ENCODE measurements at places on chromosomes 2 and 18.

DNA sequence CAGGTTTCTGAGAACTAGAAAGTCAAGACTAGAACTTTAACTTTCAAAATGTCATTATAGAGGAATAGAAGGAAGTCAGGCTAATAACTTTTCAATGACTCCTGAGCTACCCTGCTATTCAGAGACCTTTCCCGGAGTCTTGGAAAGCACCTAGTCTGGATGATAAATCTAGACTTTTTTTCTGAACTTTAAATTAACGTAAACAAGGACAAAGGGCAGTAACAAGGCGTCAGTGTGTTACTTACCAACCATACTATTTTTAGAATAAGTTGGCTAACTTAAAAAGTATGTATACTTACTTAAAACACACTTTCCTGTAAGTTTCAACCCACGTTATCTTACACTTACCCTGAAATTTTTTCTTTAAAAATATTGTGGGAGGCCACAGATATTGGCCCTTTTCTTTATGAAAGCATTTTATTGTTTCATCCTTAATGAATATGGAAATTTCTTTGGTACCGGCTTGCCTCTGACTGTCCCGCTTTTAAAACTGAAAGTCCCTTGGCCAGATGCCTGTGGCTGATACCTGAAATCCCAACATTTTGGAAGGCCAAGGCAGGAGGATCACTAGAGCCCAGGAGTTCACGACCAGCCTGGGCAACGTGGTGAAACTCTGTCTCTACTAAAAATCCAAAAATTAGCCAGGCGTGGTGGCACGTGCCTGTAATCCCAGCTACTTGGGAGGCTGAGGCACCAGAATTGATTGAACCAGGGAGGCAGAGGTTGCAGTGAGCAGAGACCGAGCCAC, 9.7 kb downstream of the PMAIP1 start:
- DNase-seq: no peak

GRCh38 chr18:53426666-53427184, 797.7 kb downstream of the MBD2 start:
- no peak for DNase-seq

DNA sequence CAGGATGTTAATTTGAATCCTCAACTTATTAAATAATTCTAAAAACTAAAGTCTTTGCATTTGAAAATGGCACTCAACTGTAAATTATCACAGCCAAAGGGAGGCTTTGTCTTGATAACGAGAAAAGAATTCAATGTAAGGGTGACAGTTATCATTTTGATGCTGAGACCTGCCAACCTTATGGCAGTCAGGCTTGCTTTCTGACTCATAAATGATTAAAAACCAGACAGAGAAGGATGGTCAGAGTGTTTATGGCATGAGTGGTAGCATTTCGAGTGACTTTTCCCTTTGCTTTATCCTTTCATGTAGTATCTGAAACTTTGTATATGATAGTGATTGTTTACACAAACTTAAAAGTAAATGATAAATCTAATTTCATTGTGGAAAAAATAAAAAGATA, 53.9 kb upstream of the EPC2 start:
- no peak for DNase-seq

- DNase-seq: no peak
Observed at GRCh38 chr18:59823596-59824195, 76.1 kb upstream of the PMAIP1 start.

DNA sequence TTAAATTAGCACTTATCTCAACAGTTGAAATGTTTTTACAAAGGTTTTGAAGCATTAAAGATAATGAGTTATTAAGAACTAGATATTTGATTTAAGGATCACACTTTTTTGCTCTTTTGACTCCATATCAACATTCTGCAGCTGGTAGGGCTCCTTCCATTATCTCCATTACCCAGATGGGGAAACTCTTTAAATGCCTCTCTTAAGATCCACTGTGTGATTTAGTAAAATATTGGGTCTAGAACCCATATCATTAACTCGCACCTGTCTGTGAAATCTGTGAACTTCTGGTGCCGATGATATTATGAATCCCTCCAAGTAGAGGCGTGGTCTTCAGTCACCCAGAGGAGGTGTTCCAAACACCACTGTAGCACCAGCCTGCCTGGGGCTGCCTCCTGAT, 466.2 kb downstream of the TSN start:
- no peak for DNase-seq

GRCh38 chr18:22559414-22560274, 141.9 kb upstream of the CTAGE1 start:
- no peak for DNase-seq

GRCh38 chr2:15584767-15585469, 6.8 kb upstream of the DDX1 start:
- no peak for DNase-seq

DNA sequence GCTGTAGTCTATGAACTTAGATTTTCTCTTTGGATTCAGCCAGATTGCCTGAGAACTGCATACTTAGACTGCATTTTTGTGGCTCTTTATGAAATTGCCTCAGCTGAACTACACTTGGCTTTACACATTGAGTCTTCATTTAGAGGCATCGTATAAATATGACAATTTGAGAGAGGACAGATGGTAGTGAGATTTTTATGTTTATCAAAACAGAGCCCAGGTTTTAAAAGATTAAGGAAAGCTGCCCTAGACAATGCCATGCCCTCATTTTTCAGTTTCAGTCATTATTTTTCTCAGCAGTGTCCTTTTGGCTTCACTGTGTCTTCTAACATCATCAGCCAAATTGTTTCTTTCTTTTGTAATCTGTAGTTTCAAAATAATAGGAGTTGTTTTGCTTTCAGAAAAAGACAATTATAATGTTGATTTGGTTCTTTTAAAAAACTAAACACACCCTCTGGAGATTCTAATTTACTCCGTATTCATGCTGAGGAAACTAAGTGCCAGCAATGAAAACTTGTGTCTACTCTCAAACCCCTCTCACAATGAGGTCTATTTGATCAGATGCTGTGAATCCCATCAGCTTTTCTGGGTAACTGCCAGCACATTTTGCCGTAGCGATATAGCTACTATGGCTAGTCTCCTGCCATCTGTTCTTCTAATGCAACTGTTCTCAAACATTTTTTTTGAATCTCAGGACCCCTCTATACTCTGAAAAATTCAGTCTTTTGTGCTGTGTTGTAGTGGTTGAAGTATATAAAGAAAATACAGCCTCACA, 46.2 kb downstream of the TWSG1 start:
- no peak for DNase-seq

GRCh38 chr2:36290306-36290856, 65.2 kb upstream of the CRIM1 start:
- DNase-seq: no peak

DNA sequence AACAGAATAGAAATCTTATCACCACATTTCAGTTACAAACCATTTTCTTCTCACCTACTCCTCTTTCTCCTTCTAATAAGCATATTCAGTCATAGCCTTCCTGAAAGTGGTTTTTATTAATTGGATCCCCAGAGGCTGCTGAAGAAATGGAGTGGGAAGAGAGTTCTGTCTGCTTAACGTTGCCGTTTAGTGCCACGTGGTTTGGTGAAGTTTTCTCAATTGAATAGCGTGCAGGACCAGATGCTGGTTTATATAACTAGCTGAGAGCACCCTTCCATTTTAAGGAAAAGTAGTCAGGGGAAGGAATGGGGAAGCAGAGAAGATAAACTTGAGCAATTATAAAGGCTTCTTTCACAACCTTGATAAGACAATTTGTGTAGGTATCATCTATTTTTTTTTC, 318.7 kb downstream of the PTH2R start:
- no peak for DNase-seq

DNA sequence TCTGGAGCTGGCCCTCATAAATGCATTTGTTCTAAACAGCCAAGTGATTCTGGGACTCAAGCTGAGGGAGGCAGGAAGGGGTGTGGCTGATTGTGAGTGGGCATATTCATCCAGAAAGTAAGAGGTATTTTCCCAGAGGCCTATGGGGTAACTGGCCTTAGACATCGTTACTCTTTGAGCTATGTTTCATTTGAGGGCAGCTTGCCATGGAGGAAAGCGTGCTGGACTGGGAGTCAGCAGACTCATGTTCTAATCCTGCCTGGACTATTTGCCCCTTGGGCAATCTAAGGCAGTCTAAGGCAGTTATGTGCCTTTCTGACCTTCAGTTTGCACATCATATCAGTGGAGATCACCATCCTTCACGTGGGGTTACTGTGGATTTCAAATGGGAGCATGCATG, 93.5 kb upstream of the SLC14A2 start:
- DNase-seq: no peak

DNA sequence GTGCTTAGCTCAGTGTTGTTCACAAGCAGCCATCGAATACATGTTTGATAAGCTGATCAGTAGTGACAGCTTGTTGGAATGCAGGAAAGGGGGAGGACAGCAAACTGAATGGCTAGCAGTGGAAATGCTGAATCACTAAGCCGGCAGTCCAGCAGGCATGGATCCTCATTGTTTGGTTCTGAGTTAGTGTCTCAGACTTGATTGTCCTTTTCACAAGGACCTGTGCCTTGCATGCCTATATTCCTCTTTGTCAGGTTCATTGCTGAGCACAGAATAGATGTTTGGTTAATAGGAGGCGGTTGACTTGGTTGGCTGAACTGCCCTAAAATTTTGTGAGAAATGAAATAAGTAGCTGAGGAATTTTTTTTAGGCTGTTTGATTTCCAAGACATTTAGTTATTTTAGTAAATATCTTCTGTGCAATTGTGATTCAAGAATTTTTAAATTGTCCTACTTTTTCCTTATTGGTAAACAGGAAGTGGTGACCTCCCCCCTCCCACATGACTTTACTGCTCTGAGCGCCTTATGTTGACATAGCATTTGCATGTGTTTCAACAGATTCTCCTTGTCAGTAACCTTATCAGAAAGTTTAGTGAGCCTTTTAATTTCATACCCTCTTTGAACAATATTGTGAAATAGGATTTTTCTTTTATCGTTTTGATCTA, 21.4 kb upstream of the STON1 start:
- no peak for DNase-seq

DNA sequence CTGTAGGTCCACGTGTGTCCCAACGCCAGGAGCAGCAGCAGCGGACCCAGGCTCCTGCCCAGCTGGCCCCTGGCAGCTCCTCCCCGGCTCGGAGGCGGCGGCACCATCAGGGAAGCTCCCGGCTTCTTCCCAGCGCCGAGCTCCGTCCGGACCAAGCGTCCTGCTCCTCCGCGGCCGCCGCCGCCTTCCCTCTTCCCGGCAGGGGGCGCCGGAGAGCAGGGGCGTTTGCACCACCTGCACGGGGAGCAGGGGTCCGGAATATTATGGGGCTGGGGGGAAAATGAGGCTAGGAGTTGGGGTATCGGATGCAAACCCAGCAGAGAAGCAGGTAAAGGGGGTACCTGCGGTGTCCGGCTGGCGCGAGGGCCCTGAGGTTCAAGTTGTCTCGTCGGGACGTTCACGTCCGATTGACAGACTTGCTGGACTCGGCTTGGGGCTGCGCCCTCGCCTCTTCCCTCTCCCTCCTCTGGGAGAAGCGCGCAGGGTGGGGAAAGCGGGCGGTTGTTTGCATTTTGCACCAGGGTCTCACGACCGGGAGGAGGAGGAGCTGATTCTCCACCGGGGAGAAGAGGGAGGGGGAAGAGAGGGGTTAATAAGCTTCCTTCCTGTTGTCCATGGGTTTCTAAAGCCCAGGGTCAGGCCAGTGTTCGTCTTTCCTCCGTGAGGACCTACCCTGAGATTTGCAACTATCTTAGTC, at the start of gene CCBE1:
Gene CCBE1 (minus strand): TSS at position 188 of the 697 bp plus-strand sequence.
- no peak for DNase-seq

- DNase-seq: no peak
Observed at GRCh38 chr2:106868275-106868674, 17.7 kb downstream of the ST6GAL2 start.

DNA sequence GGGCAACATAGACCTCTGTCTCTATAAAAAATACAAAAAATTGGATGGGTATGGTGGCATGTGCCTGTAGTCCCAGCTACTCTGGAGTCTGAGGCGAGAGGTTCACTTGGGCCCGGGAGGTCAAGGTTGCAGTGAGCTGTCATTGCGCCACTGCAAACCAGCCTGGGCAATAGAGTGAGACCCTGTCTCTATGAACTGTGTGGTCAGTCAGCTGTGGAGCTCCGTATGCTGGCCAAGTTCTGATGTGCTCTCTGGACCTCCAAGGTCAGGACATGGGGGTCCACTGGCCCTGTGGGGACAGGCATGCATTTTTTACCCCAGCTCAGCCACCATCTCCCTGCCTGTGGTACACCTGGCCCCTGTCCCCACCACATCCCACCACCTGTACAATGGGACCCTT, 71.6 kb downstream of the TMEM131 start:
- DNase-seq: no peak

DNA sequence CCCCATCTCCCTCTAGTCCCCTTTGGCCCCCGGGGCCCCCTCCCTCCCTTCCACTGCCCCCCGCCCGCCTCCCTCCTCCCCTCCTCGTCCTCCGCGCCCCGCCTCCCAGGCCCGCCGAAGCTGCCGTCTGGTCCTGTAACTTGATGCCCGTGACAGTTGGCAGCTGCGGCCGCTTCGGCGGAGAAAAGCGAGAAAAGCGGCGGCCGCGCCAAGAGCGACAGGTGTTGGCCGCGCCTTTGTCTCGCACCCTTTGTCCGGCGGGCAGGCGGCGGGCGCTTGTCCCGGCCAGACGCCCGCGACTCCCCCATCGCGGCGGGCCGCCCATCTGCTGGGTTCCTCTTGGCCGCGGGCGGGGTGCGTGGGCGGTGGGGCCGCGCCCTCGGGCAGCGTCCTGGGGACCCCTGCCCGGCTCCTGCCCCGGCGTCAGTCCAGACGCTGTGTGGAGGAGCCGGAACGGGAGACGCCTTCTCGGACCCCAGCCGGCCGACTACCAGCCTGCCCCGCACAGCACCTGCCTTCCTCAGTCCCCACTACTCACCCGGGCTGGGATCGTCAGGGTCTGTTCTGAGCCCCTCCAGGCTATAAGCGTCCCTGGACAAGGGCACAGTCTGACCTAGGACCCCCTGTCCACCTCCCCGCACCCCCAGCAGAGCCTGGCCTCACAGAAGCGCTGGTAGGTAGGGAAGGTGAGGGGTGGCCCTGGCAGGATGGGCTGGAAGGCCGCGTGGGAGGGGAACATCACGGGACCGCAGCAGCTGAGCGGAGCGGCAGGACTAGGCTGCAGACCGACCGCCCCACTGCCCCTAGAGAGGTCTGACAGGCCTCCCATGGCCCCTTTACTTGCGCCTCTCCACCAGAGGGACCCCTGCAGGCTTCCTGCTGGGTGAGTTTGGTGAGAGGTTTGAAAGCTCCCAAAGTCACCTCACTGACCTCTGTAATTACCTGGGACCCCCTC, 1.2 kb upstream of the HES6 start:
- DNase-seq: no peak

- DNase-seq: no peak
Observed at GRCh38 chr2:98809116-98809515, 78.2 kb upstream of the MGAT4A start.

GRCh38 chr18:8615397-8616027, 6.3 kb downstream of the RAB12 start:
- no peak for DNase-seq

Data from stimulated activated CD4-positive, alpha-beta T cell treated with anti-CD3 and anti-CD28 coated beads, Interleukin-1b, Interleukin-23, amount 100 ng/mL, for 1 hour (primary cell).